ENCODE measurements at places on chromosomes 4 and X.

GRCh38 chr4:38284294-38285030, 324.3 kb downstream of the PTTG2 start:
- DNase-seq, result no peak

GRCh38 chr4:181908168-181908567, 335.0 kb upstream of the TENM3 start:
- no peak for DNase-seq

GRCh38 chrX:39866229-39866628, 231.5 kb downstream of the BCOR start:
- DNase-seq, result no peak

- DNase-seq, result no peak
Observed at GRCh38 chr4:158808399-158808798, 39.6 kb downstream of the FNIP2 start.

DNA sequence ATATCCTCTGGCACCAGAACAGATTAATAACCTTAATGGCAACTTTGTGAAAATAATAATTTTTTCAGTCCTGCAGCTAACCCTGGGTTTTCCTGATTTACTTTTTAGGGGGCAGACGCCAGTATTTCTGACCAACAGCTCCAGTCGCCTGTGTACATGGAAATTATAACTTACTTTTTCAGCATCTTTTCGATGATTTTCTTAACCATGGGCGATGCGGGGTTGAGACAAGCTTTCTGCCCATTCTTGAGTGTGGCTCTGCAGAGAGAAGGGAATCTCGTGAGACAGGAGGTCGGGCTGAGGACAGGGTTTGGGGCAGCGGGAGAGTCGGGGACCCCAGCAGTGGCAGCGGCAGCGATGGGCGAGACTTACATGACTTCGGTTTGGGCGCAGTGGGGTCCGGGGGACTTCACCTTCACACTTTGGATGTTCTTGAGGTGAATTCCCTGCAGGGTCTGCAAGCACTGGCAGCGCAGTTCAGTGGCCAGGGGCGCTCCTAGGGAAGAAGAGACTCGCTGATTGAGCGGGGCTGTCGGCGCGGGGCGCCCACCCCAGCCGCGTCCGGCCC, 484 bp downstream of the CXCL2 start:
- no peak for DNase-seq

DNA sequence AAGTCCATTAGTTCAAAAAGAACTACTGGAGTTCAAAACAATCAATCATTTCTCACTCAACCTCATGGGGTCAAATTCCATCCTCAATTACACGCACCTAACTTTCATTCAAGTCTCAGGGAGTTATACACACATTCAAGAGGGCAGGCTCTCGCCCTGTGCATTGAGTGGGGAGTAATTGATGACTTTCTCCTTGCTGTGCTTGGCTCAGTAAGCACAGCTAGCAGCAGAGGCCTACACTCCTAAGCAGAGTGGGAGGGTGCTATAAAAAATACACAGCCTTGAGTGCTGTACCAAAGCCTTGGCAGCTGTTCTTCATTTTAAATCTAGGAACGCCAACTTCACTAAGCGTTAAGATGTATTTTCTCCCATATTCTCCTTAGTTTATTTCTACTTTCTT, 958.3 kb upstream of the ADGRL3 start:
- DNase-seq, result no peak

DNA sequence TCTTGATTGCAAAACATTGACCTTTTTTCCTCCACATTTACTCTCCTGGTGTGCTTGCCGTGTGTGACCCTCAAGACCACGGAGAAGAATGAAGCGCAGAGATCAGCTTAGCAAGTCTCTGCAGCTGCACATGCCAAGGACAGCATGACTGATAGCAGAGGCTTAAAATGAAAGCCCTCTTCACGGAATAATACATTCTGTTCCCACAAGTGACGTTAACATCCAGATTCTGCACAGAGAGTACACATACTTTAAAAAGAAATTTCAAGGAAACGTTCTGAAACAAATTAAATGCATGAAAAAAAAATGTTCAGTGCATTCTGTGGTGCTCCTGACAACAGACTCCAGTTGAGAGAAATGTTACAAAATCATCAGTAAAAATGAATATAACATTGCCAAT, 60.9 kb downstream of the SLC7A11 start:
- DNase-seq, result no peak

GRCh38 chr4:17511509-17511949, 361 bp downstream of the QDPR start:
- DNase-seq, result peak; percentile 53

DNA sequence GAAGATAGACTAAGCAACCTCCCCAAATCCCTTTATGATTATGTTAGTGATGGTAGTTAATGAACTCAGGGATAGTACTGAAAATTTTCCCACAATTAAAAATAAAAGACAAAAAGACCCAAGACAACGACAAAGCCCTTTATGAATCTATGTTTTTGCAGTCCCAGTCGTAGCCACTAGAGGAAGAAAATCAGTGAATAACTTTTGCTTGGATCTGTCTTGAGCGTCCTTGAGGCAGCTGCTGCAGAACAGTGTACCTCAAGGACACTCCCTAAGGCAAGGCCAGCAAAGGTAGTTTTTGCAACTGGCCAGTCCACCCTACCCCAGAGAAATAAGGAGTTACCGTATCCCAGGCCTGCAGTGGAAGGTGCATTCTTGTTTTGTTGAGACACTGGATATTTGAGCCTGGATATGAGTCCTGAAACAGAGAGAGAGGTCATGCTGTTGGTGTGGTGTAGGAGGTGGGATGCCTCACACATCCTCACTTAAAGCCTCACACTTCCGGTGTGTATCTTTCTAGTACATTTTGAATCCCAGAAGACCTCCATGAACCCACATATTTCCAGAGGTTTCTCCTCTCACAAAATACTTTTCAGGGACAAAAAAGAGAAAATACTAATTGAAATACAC, 8.7 kb upstream of the TIMM8A start:
- DNase-seq, result no peak

DNA sequence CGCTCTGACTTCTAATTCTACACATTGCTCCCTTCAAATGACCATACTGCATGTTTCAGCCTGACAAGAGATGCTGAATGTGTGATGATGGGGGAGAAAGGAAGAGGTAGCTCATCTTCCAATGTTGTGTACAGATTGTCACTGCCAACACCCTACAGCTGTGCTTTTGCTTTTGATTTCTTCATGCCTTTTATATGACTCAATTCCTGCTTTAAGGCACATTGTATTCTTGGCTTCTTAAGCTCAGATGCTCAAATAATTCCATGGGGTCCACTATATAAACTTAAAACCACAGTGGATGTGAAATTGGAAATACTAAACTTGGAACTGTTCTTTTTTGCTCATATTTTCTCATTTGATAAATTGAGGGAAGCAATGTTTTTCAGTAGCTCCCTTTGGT, 183.2 kb upstream of the WDFY3 start:
- DNase-seq, result no peak

GRCh38 chr4:22462688-22463087, 53.2 kb downstream of the ADGRA3 start:
- no peak for DNase-seq

DNA sequence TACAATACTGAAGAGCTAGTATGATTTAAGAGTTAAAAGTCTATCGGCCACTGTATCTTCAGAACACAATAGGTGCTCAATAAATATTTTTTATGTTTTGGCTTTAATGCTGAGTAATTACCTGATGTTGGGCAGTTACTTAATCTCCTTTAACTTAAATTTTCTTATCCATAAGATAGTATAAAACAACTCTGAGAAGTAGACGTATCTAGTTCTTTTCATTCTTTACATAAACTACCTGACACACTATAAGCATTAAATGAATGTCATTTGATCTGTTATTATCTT, 22.9 kb downstream of the ELF2 start:
- DNase-seq, result no peak

DNA sequence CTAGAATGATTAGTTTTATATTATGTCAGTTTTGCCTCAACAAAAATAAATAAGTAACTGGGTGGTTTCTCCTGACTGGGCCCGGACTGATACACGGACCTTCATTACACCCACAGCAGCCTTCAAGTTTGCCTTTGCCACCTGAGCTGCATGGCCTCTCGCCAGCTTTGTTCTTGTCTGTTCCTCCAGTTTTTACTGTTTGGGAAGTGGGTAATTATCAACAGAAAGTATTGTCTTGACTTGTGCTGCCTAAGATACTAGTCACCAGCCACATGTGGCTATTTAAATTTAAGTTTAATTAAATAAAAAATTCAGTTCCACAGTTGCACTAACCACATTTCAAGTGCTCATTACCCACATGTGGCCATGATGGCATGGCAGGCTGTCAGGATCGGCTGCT, 74.7 kb upstream of the INTU start:
- no peak for DNase-seq

DNA sequence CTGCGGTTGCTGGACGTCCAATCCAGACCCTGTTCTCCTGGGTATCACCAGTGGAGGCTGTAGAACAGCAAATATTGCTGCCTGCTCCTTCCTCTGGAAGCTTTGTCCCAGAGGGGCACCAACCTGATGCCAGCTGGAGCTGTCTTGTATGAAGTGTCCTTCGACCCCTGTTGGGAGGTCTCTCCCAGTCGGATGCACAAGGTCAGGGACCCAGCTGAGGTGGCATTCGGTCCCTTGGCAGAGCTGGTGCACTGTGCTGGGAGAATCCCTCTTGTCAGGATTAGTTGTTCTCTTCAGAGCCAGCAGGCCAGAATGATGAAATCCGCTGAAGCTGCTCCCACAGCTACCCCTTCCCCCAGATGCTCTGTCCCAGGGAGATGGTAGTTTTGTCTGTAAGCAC, 110.3 kb upstream of the ZXDB start:
- no peak for DNase-seq

- no peak for DNase-seq
Observed at GRCh38 chrX:21949689-21950088, 9.2 kb downstream of the SMS start.

DNA sequence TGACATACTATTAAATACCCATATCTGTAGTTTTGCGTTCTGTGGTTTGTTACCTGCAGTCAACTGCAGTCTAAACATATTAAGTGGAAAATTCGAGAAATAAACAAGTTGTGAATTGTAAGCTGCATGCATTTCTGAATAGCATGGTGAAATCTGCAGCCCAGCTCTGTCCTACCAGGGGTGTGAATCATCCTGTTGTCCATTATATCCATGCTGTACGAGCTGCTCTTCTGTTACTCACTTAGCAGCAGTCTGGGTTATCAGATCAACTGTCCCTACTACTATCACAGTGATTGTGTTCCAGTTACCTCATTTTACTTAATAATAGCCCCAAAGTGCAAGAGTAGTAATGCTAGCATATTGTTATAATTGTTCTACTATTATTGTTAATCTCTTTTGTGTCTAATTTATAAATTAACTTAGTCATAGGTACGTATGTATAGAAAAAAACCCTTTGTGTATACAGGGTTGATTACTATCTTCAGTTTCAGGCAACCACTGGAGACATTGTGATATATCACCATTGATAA, 173.7 kb upstream of the FAT4 start:
- DNase-seq, result no peak

DNA sequence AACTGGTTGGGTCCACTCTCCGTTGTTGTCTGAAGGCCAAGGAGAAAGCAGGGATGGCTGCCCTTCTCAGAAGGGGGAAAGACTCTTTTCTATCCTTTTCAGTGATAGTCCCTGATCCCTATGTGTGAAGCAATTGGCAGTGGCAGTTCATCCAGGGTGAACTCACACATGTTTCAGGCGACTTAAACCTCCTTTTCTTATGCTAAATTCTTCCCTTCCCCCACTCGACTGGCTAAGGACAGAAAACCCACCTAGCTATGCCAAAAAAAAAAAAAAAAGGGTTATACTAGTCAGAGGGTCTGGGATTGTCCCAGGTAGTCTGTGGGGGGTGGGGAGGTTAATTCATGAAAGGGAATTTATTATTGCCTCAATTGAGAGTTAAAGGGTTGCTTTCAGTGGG, 12.2 kb upstream of the ZNF280C start:
- DNase-seq, result no peak

- DNase-seq, result no peak
Observed at GRCh38 chr4:93776386-93777080, 52.0 kb upstream of the ATOH1 start.

GRCh38 chr4:120922381-120923206, at the start of gene PRDM5:
Gene PRDM5 (minus strand): TSS chr4:120922726. CDS start chr4:120922608, 118 bp downstream.
- DNase-seq, result peak; percentile 57

DNA sequence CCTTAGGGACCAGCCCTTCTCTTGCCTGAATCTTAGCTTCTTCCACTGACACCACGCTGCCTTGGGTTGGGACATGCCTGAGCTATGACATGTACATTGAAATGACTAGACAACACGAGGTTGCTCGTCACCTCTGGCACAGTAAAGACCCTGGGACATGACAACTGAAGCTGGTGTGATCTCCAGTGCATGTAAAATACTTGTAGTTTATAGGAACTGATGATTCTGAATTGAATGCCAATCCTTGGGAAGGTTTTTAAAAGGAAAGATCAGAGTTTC, 100.7 kb upstream of the PGRMC2 start:
- DNase-seq, result no peak

- DNase-seq, result no peak
Observed at GRCh38 chr4:61583696-61584095, 383.6 kb downstream of the ADGRL3 start.

DNA sequence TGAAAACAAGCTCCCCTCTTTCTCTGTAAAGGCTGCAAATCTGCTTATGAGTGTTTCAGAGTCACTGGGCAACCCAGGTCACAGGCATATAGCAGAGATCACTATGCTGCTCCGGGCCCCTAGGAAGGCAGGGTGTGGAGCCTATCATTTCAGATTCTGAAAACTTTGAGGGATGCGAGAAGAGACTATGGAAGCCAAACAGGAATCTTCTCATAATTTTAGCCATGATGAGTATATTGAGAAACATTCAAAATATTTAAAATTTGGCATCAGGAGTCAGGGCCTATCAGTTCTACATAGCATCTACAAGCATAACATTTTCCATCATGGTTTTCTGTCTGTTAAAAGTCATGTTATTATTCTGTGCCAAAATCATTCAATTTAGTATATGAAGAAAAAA, 61.7 kb upstream of the ATXN3L start:
- DNase-seq, result no peak

- DNase-seq, result peak; percentile 22
Observed at GRCh38 chr4:123547216-123548165, 150.9 kb downstream of the SPRY1 start.

DNA sequence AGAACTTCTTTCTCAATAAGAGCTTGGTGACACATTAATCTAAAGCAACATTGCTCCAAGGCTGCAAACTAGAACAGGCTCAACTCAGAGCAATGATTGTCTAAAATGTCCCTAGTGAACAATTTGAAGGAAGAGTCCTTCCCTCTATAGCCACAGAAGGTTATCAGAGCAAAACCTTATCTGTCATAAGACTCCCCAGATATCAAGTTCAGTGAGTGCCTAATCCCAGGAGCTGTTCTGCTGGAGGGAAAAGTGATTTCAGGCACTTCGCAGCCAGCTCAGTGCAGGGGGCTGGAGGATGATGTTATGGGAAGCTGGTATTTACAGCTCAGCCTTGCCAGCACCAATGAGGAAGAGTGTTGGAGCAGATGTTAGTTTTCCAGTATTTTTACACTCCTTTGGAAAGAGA, 497.5 kb downstream of the INPP4B start:
- DNase-seq, result peak; percentile 18

GRCh38 chrX:114581528-114582263, 2.2 kb upstream of the HTR2C start:
- DNase-seq, result peak; percentile 19

- DNase-seq, result no peak
Observed at GRCh38 chr4:169846396-169846795, 88.7 kb upstream of the HPF1 start.

- no peak for DNase-seq
Observed at GRCh38 chr4:137740141-137740540, 207.8 kb upstream of the PCDH18 start.

GRCh38 chr4:141275834-141276233, 55.1 kb downstream of the ZNF330 start:
- no peak for DNase-seq
